A375 (cell line): ENCODE measurements at places on chromosomes 6 and 20. TPM values are rescaled to one million over a fixed set of nuclear protein-coding genes. Genes with fewer than 3 reads are reported as not detected.

ECT2L gene
- not detected in 2 replicates for total RNA-seq

MLIP gene
- 0.49 TPM in 1 of 2 replicates, not detected in the other for total RNA-seq

SPATA25 gene
- 2.6 and 3.1 TPM in 2 replicates for total RNA-seq

VGLL2 gene
- total RNA-seq = 0.58 and 0.94 TPM in 2 replicates

CLIC1 gene
- total RNA-seq = 484 and 511 TPM in 2 replicates
